ENCODE measurements at places on chromosomes 4 and X. TPM values are rescaled to one million over a fixed set of nuclear protein-coding genes. Genes with fewer than 3 reads are reported as not detected.
A peak's percentile ranks its signal among the peaks of the same experiment; 100 is the strongest.

Gene GPM6B
- 0.13 TPM for total RNA-seq

Gene NUDT10
- total RNA-seq, result under 0.01 TPM

Gene TCEAL9
- 44.4 TPM for total RNA-seq

Gene SNCA
- total RNA-seq, result 116 TPM

Gene COL4A5
- 34.9 TPM for total RNA-seq

DNA sequence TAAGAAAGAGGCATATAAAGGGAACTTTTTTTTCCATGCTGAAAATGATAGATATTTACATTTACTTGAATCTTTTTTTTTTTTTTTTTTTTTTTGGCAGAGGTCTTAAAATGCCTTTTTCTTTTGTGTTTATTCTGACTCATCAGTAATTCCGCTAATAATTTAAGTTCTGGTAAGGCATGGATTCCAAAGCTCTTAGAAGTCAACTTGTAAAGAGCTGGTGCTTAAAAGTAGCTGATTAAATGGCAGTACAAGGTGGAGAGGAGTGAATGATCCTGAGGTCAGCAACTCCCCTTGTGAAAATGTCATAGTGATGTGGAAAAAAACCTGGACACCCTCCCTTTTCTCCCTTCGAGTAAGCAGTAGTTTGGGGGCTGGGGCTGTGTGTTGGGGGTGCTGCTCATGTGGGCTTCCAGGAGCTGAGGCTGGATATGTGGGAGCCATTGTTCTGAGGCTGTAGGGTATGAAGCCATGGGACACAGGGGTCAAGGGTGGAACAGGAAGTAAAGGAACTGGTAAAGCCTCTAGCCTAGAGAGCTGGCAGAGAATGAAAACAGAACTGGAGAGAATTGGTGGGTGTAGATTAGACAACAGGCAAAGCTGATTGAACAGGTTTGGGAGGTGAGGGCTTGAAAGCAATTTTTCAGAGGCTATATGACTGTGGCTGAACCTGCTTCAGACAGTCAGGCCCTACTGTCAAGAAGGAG is 41.0 kb upstream of the PITX2 start:
- no peak for DNase-seq

- no peak for DNase-seq
Observed at GRCh38 chr4:38696697-38697096, 32.7 kb downstream of the KLF3 start.

GRCh38 chrX:39809331-39809730 is 288.4 kb downstream of the BCOR start:
- peak; percentile 55 for DNase-seq

DNA sequence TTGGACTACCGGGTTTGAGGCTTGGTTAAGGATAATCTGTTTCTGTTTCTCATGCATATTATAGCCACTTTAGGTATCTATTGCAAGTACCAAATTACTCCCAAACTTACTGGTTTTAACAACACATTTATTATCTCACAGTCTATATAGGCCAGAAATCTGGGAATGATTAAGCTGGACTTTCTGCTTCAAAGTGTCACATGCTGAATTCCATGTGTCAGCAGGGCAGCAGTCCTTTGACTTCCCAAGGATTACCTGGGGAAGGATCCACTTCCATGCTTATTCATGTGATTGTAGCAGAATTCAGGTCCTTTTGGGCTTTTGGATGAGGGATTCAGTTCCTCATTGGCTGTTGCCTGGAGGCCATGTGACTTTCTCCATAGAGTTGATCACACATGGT is 349.0 kb upstream of the TRAM1L1 start:
- no peak for DNase-seq

- peak; percentile 11 for DNase-seq
Observed at GRCh38 chrX:107025545-107025944, 25.5 kb upstream of the MORC4 start.

GRCh38 chr4:139550724-139551429 is 5.1 kb downstream of the SETD7 start:
- no peak for DNase-seq

DNA sequence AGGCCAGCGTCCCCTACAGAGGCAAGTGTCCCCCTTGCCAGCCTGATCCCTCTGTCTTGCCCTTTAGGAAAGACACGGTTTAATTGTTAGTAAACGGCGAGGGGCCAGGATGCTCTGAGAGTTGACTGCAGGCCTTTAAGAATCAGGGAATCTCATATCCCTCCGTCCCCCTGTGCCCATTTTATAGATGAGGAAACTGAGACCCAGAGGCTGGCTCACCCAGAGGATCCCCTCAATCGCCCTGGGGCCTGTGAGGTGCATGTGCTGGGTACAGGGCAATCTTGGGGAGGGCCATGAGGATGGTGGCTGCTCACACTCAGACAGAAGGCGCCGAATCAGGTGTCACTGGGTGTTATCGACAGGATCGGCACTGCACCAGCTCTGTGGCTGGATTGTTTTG is 575 bp downstream of the ZNF185 start:
- DNase-seq, result no peak

DNA sequence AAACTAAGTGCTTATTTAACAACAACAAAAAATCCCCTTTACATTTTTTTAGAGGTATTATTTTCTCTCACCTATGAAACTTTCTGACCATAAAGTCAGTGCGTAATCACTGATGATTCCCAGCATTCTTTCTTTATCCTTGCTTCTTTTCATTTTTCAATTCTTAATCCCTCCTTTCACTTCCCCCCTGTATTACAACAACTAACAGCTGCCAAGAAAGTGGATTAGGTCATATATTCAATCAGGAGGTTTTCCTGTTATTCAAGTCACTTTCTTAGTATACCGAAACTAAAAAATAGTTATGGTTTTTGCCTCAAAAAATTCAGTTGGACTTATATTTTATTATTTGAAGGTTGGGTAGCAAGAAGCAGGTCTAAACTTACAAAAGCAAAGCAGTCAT is 2.1 kb upstream of the STAP1 start:
- no peak for DNase-seq

GRCh38 chr4:42513748-42514492 is 116.6 kb downstream of the SHISA3 start:
- DNase-seq, result no peak

- DNase-seq, result no peak
Observed at GRCh38 chrX:36422368-36422767, 502.8 kb downstream of the CFAP47 start.

GRCh38 chr4:73683033-73683432 is 57.3 kb upstream of the CXCL8 start:
- DNase-seq, result no peak

Data from dermis microvascular lymphatic vessel endothelial cell (primary cell).